Cerebellar nuclear complex (tissue), 1 donor: ENCODE measurements at places on chromosomes 2 and 18.
A peak's percentile ranks its signal among the peaks of the same experiment; 100 is the strongest.

DNA sequence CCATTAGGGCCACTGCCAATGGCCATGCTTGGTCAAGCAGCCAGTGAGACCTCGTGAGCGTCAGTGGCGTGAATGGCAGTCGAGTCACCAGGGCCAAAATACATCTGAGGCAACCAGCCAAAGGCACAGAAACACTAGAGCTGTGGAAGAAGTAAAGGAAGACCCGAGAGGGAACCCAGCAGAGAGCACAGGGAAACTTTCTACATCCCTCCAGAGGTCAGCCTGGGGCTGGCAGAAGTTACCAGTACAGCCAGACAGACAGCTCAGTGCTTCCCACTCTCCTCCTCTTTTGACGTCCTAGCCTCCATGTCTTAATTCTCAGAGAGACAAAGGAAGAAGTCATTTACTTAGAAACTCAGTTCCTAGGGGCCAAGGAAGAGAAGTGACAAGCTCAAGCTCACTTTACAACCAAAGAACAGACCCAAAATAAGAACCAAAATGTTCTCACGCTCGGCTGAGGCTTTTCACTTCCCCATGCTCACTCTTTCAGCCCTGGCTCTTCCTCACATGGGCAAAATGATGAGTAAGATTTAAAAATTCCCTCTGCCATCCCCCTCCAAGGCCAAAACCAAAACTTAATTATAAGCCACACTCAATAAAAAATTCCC lies 8.7 kb downstream of the CYRIA start:
- no peak for DNase-seq

- no peak for DNase-seq
Measured at GRCh38 chr2:223832241-223832903, 5.0 kb downstream of the AP1S3 start.

DNA sequence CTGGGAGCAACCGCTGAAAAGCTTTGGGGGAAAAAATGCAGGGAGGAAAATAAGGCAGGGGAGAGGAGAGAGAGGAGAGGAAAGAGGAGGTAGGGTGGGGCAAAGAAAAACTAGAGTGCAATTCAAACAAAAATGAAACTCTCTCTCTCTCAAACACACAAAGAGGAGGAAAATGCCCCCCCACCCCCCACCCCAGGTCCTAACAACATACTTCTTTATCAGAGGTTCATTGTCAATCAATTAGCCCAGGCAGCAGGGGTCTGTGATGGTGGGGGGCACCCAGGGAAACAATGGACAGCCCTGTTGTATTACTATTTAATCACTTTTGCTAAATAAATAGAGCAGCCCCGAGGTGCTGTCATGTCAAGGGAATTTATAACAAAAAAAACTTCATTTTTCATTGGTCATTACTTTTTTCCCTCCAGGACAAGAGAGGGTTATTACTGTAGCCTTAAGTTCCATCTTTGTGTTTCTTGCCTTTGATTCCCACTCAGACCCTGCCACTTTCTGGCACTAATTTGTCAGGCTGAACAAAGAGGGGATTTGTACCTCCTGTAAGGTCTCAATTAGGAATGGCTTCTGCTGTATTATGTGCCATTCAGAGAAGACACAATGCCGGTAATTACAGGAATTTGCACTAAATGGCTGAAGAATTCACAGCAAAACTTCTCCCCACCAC lies 55.0 kb downstream of the PLEKHM3 start:
- no peak for DNase-seq

DNA sequence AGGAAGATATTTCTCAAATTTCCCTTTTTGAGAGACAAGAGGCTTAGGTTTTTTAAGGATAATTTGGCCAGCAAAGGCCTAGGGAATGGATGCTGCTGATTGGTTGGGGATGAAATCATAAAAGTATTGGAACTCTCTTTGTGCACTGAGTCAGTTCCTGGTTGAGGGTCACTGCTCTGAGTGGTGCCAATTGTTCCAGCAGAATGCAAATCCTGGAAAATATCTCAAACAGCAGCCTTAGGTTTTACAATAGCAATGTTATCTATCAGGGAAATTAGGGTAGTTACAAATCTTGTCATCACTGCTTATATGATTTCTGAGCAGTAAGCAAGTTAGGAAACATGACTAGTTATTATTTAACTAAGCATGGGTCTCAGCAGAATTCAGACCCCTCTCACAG lies 96.2 kb downstream of the RAD51AP2 start:
- DNase-seq, result no peak

- no peak for DNase-seq
Measured at GRCh38 chr2:30272761-30273573, 41.6 kb downstream of the LBH start.

GRCh38 chr18:13502585-13502984 lies 223.8 kb downstream of the FAM210A start:
- no peak for DNase-seq

DNA sequence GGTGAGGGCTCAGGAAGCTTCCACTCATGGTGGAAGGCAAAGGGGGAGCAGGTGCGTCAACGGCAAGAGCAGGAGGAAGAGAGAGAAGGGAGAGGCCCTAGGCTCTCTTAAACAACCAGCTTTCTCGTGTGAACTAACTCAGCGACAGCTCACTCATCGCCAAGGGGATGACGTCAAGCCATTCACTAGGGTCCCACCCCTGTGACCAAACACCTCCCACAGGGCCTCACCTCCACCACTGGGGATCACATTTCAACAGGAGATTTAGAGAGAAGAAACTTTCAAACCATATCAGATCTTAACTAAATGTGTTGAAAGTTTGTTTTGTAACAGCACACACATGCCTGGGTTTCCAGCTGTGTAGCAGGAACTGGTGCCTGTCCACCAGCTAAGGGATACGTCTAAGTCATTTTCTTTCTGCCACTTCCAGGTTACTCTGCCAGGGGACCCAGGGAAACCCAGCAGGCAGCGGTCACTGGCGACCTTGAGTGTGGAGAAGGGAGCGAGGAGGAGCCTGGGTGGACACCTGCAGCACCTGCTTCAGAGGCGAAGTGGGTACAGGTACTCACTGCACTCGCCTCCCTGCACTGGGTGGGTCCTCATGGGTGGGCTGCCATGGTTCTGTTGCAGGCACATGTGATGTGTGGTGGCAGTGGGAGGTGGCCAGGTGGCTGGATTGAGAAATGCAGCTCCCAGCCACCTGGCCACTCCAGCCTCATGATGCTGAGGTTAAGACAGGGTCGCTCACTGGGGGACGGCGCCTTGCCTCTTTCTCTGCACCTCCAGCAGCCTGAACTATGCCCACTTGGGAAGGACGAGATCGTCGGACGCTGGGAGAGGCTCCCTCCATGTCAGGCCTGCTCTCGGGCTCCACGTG lies 8.4 kb upstream of the GPC1 start:
- DNase-seq, result no peak

GRCh38 chr2:39593439-39594393 lies 72.0 kb upstream of the TMEM178A start:
- DNase-seq, result peak; percentile 52

DNA sequence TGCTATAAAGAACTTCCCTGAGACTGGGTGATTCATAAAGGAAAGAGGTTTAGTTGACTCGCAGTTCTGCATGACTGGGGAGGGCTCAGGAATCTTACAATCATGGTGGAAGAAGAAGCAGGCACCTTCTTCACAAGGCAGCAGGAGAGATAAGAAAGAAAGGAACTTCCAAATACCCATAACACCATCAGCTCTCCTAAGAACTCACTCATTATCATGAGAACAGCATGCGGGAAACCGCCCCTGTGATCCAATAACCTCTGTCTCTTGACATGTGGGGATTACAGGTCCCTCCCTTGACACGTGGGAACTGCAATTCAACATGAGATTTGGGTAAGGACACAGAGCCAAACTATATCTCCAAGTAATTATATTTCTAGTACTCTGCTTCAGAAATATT lies 163.8 kb upstream of the CDH20 start:
- DNase-seq, result no peak

DNA sequence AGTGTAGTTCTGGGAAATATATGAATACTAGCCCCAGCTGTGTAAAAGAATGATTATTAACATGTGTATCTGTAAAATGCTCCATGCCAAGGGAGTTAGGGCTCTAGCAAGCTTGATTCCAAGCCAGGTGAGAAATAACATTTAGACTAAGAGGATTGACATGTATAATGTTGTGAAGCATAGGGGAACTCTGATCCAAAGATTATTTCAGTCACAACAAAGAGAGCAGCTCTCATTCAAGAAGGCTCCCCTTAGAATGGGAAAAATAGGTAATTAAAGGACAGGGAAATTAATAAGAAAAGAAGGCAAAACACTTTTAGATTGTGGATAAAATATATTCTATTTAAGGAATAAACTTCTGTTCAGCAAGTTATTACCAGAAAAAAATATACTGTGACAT lies 347.3 kb upstream of the CDH7 start:
- no peak for DNase-seq

DNA sequence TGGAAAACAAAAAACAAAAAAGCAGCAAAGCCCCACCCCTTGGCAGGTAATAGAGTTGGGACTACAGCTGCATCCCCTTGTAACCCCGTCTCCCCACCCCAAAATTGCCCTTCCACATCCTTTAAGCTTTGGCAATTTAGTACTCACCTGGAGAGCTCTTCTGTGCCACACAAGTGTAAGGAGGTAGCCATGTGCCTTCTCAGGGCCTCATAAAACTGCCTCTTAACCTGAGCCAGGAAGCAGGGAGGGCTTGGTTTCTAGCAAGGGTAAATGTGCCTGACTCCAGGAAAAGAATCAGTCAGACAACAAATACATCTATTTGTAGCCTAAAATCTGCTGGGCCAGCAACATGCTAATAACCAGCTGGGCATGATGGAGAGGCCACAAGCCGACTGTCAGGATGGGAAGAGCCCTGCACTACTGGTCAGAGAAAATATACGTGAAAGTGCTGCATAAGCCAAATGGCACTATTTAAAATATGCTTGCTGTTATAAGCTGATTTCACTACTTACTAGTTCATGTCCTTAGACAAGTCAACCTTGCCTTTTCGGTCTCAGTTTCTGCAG lies 46.3 kb downstream of the NOP58 start:
- DNase-seq, result no peak

DNA sequence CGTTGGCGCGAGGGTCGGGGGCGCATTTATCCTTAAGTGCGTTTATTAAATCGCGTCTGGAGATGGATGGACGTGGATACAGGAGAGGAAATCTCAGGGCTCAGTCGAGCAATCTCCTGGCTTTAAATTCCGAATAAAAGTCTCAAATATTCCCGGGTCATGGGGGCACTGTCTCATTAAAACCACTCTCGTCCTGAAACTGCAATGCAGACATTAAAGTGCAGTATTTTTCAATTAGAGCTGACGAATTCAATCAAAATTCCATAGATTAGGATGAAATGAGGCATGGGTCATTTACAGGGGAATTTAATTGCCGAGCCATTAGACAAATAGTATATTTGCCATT lies 10.7 kb upstream of the GBX2 start:
- DNase-seq, result no peak

DNA sequence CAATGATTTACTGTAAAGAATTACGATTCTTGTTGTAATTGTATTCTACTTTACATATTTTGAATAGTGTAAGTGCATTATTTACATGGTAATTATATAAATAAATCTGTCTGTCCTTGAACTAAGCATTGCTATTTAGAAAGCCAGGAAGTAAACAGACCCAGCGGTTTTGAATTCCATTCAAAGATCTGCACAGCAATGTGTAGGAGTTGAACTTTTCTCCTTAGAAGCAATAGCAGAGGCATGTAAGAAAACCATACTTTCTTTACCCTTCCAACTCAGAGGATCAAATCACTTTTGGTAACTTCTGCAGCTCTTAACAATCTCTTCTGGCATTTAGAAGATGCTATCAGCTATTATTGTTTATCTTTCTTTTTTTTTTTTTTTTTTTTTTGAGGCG lies 109.2 kb upstream of the VRK2 start:
- no peak for DNase-seq

DNA sequence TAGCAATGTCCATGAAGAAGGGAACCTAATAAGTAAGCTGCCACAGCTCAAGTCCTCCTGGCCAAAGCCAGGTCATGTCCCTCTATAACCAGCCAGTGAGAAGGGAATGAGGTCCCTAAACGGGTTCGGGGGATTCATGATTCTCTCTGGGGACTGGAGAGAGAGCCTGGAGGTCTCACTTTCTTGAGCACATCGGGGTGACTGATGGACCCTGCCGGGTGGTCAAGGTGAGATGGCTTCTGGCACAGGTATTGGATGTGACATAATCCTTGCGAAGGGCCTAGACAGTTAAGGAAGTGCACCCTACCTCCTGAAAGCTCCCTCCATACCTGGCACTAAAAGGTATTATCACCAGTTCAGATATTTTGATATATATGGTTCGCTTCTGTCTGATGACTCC lies 45.7 kb downstream of the HRH4 start:
- no peak for DNase-seq

- DNase-seq, result no peak
Measured at GRCh38 chr2:101356521-101356920, 30.8 kb downstream of the CREG2 start.
